ENCODE measurements at places on chromosomes 1 and 21.
A peak's percentile ranks its signal among the peaks of the same experiment; 100 is the strongest.

GRCh38 chr1:209391792-209392191 lies 191.7 kb upstream of the CAMK1G start:
- no peak for DNase-seq

- DNase-seq = no peak
Measured at GRCh38 chr1:228768355-228769000, 33.2 kb downstream of the RHOU start.

GRCh38 chr1:117479086-117479485 lies 111.8 kb downstream of the MAN1A2 start:
- DNase-seq = no peak

GRCh38 chr1:19009126-19009881 lies 52.8 kb upstream of the IFFO2 start:
- no peak for DNase-seq

DNA sequence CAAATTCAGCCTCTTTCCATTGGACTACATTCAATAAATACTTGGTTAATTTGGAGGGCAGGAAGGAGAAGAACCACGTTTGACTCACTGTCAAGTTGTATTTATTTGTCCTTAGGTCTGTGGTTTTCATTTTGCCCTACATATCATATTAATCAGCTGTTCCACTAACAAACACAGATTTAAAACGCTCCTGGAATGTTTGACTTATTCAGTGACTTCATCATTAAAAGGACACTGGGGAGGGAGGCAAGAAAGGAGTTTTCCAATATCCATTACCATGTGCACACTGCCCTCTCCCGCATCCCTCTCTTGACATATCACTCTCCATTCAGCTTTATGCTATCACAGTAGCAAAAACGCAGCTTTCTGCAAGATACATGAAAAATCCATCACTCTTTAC lies 98.2 kb upstream of the C1orf87 start:
- no peak for DNase-seq

GRCh38 chr1:53277326-53277725 lies 39.0 kb upstream of the MAGOH start:
- DNase-seq = no peak

DNA sequence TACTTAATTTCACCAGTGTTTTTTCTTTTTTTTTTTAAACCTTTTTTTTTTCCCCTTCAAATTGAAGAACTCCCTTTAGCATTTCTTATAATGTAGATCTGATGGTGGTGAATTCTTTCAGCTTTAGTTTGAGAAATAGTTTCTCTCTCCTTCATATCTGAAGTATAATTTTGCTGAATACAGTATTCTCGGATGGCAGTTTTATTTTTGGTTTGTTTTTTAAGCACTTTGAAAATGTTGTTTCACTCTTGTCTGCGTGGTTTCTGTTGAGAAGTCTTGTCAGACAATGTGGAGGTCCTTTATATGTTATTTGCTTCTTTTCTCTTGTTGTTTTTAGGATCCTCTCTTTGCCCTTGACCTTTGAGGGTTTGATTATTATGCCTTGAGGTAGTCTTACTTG lies 135.1 kb downstream of the RPS6KC1 start:
- DNase-seq = no peak

- DNase-seq = no peak
Measured at GRCh38 chr1:27571439-27572018, 32.4 kb downstream of the AHDC1 start.

- DNase-seq = no peak
Measured at GRCh38 chr1:54516249-54516920, 31.6 kb upstream of the ACOT11 start.

DNA sequence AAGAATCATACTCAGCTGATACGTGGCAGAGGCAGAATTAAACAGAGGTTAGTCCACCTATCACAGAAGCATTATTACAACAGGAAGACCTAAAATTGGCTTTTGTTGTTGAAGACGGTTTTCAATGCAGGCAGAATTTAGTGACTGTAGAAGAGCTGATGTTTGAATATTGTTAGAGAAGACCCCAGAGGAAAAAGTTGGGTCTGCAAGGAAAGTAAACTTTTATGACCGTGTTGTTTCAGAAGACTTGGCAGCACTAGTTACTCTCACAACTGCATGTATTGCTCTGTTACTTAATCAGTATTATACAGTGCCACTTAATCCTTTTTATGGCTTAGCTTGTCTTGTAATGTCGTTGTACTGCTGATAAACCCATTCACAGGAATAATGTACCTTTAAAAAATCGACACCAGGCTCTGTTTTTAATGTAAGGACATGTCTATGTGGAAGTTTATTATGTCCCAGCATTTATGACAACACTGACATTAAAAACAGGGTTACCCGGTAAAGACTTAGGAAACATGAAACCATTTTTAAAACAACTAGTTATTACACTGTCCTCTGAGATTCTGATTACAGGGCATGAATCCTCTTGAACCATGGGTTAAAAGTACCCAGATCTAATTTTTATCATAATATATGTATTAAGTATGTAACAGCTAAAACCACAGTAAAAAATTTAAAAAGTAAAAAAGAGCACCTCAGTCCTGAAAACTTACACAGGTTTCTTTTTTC lies 235.4 kb downstream of the TTLL7 start:
- DNase-seq = no peak

- no peak for DNase-seq
Measured at GRCh38 chr1:38436006-38436405, 389.4 kb upstream of the POU3F1 start.

GRCh38 chr1:101373570-101373969 lies 136.8 kb downstream of the S1PR1 start:
- no peak for DNase-seq

GRCh38 chr21:31870472-31871193 lies 2.2 kb upstream of the HUNK start:
- DNase-seq = no peak

- DNase-seq = no peak
Measured at GRCh38 chr1:115652236-115652788, 10.5 kb downstream of the VANGL1 start.

DNA sequence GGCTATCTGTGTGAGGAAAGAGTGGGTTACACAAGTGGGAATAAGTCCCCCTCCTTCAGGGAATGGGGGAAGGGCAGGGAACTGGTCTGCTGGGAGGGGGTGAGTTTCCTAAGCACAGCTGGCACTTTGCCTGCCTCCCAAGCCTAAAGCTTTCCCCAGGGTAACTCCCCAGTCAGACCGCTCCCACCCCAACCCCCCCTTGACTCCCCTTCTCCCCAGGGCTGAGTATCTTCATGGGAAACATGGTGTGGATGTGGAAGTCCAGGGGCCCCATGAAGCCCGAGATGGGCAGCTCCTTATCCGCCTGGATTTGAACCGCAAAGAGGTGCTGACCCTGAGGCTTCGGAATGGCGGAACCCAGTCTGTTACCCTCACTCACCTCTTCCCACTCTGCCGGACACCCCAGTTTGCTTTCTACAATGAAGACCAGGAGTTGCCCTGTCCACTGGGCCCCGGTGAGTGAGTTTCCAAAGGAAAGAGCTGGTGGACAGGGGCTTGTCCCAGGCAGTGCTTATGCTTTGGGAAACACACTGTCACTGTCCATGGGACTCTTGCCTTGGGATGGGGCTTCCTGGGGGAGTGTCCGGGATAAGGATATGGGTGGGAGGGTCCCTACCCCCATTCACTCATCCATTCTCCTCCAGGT lies 14.9 kb downstream of the MOV10 start:
- no peak for DNase-seq

DNA sequence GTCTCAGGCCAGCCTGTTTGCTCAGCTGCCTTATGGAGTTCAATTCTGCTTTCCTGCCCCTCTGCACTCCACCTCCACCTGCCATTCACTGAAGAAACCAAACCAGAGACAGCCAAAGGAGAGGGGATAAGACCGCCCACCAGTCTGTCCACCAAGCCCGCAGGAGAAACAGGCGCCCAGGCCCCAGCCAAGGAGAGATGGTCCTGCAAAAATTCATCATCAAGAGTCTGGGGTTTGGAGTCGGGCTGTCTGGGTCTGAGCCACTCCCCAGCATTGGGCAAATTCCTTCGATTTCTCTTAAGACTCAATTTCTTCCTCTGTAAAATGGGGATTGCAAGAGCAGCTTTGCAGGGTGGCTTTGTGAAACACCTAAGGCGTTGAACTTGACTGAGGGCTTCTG lies 121.4 kb upstream of the RUNX3 start:
- peak; percentile 2 for DNase-seq

DNA sequence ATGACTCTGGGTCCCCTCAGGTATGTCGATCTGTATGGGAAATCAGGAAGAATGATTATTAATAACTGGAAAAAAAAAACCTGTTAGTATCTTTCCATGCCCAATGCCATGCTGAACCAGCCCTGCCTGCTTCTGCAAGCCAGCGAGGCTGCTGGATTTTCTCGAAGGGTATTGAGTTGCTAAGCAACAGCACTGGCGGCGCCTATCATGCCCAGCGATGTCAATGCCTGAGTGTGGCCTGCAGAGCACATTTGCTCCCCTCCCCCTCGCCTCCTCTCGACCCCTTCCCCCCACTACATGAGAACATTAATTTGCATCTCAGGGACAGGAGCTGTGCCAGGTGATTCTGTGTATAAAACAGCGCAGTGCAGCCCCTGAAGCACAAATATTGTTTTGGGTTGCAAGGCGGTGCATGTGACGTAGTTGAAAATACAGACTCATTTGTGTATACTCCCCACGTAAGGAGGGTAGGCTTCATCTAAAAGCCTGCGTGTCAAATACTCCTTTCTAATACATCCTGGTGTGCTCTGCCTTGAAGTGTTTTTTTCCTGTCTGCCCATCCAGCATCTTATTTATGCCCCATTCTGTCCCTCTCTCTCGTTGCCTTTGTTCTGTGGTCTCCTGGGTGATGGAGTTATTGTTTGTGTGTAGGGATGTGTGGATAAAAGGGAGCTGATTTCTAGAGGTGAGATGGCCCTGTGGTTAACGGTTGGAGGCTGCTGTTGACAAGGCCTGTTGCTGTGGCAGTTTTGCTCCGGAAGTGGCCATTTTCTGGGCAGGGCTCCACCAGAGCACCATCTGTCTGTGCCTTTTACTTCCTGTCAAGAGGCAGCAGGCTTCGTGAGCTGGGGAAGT lies 32.7 kb upstream of the ATP5PO start:
- peak; percentile 67 for DNase-seq

GRCh38 chr1:198500096-198500495 lies 40.4 kb downstream of the ATP6V1G3 start:
- no peak for DNase-seq

DNA sequence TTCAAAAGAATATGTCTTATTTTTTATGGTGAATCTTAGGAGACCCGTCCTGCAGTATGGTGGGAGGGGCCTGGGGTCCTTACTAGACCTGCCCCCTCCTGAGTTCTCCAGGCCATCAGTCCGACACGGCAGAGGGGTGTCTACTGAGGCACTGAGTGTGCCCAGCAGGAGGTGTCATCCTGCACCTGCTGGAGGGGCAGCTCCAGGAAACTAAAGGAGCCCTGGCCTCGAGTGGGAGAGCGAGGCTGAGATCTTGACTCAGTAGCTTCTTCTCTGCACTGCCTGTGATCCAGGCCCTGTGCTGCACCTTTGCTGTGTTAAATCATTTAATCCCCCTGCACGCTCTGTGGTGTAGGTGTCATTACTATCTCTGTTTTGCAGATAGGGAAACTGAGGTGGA lies 587.7 kb downstream of the PTPRU start:
- no peak for DNase-seq

DNA sequence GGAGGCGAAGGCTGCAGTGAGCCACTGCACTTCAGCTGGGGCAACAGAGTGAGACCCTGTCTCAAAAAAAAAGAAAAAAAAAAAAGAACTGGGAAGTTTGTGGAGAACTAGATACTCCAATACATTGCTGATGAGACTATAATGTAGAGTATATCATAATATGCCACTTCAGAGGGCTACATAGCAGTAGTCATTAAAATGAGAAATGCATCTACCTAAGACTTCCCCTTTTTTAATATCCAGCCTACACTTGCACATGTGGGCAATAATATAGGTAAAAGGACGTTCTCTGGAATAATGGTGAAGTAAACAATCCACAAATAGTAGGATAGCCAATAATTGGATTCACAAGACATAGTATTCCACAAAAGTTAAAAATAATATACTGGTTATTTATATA lies 311.0 kb downstream of the HLX start:
- no peak for DNase-seq

GRCh38 chr1:163459539-163459938 lies 137.8 kb downstream of the NUF2 start:
- DNase-seq = no peak

DNA sequence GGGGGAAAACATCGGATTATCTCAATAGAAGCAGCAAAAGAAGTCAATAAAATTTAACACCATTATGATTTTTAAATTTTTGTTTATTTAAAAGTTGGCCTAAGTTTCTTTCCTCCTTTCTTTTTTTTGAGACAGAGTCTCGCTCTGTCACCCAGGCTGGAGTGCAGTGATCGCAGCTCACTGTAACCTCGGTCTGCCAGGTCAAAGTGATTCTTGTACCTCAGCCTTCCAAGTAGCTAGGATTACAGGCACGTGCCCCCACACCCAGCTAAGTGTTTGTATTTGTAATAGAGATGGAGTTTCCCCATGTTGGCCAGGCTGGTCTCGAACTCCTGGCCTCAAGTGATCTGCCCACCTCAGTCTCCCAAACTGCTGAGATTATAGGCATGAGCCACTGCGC lies 20.9 kb downstream of the SLC2A5 start:
- no peak for DNase-seq

DNA sequence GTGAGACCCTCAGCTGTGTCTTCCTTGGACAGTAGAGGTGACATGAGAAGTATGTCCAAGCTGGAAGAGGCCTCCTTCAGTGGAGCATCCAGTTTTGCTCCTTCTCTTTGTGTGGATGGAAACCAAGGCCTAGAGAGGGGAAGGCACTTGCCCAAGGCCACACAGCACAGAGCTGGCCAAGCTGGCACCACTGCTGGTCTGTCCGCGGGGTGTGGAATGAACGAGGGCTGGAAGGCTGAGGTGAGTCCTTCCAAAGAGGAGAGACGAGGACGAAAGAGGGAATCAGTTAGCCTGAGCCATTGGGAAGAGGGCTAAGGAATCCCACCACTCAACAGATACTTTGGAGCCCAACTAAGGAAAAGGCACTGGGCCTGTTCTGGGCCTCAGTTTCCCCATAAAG lies 27.8 kb upstream of the SELENON start:
- no peak for DNase-seq

GRCh38 chr1:81948495-81948894 lies 147.8 kb downstream of the ADGRL2 start:
- DNase-seq = no peak

DNA sequence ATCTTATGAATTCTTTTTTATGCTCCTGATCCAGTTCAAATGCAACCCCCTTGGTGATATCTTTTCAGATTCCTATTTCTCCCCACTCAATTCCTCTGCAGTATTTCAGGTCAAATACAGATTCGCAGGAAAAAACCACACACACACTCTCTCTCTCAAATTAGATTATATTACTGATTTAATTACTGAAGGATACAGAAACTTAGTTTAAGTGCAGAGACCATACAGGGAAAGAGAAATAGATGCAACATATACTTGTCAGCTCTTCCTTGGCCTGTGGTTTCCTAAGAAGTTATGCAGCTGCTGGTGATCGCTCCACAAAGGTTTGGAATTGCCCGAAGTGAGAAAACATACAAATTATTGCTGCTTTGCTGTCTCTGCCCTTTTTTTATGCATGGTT lies 400.9 kb downstream of the AGBL4 start:
- DNase-seq = no peak

DNA sequence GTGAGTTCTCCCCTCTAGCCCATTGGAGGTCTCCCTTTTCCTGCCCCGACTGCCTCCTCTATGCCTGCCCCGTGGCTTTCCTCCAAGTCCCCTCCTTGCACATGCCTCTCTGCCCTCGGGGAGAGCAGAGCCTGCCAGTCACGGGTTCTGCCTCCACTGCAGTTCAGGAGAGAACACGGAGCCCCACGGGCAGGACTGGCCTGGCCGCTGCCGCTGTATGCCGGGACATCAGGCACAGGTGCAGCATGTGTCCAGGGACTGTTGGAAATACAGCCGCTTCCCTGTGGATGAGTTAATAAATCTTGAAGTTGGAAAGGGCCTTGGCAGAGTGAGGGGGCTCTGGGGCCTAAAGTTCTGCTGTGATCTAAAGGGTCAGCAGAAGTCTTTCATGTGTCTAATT lies 676.6 kb downstream of the MATN1 start:
- DNase-seq = no peak
